ENCODE measurements at places on chromosomes 16 and 17.

DNA sequence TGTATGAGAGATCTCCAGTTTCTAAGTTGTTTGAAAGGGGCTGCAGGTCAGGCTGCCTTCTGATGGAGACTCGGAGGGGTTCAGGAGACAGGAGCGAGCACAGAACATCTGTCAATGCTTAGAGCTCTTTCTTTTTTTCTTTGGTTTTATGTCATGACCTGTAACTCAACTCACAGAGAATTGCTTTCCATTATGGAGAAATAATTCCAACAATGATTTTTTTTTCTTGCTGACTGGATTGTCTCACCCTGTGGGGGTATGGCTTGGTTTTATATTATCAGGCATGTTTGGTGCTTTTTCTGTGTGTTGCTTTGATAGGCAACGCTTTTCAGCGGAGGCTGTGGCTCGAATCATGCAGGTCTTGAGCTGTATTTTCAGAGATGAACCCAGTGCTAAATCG, 10.7 kb upstream of the KCNJ2 start:
- no peak for DNase-seq

DNA sequence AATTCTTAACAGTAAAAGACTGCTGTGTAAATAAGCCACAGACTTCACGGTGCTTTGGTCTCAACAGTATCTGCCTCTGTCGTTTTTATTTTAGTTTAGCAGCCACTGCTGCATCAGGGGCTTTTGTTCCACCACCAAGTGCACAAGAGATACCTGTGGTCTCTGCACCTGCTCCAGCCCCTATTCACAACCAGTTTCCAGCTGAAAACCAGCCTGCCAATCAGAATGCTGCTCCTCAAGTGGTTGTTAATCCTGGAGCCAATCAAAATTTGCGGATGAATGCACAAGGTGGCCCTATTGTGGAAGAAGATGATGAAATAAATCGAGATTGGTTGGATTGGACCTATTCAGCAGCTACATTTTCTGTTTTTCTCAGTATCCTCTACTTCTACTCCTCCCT, 7.9 kb downstream of the HERPUD1 start:
- DNase-seq, result no peak

DNA sequence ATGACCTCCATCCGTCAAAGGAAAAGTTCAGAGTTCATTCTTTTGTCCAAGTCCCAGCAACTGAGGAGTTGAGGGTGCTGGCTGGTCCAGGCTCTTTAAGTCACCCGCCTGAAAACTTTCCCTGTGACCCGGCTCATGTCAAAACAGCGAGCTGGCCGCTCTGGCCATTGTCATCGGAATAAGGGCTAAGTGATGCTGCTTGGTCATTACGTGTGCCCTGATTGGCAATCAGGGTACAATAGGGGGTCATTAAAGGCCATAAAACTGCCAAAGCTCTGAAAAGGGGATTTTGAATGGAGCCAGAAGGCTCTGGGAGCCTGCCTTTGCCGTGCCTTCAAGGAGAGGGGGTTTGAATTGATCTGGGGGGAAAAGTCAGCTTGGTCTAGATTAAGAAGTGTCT, 88.5 kb upstream of the IRX3 start:
- no peak for DNase-seq

DNA sequence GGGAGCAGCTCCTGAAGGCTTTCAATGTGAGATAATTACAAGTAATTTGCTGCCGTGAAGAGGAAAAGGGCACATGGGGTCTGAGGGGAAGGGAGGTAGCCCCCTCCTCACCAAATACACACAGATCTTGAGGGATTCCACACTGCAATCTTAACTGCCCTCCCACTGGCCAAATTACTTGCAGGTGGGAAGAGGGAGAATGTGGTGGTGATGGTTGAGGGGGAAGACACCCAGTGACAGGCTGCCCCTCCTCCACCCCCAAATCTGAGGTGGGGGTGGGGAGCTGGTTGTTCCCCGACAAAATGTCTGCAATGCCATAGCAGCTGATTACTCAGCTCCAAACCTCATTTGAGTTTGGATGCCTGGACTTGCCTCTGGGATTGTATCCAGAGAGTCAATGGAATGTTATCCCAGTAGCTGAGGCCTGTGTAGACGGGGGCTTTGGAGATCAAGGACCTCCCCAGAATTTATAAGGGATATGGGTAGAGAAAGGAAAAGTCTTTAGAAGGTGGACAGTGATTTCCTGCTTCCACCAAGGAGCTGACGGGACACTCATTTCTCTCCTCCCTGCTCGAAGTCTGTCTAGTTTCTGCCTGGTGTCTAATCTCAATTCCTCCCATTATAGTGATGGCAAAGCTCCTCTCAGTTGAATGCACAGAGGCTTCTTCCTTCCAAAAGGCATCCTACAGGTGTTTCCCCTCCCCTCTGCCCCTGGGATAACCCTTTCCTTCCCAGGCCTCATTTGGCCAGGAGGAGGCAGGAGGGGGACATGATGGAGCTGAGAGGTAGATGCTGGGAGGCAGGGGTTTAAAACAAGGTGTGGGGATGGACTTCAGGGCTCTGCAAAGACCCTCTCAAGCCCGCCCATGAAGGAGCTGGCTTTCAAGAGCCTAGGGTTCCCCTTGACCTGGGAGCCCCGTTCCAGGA, 8.7 kb downstream of the DLX4 start:
- DNase-seq, result no peak

DNA sequence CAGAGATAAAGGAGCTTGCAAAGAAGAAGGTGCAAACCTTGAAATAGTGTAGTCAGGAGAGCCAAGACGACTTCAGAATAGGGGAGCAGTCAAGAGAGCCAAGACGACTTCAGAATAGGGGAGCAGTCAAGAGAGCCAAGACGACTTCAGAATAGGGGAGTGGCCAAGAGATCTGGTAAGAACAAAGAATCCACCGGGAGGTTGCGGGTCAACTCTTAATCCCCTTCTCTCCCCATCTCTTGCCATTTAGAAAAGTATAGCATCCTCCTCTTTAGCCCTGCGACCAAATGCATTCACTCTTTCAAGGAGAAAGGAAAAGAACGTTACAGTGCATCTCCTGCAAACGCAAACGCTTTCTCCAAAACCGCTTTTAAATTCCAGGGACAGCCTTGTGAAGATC, 713 bp downstream of the KNOP1 start:
- no peak for DNase-seq

GRCh38 chr16:49754495-49755312, 101.2 kb downstream of the ZNF423 start:
- DNase-seq, result no peak

- DNase-seq, result no peak
Observed at GRCh38 chr17:8948462-8948861, 17.0 kb downstream of the PIK3R5 start.

DNA sequence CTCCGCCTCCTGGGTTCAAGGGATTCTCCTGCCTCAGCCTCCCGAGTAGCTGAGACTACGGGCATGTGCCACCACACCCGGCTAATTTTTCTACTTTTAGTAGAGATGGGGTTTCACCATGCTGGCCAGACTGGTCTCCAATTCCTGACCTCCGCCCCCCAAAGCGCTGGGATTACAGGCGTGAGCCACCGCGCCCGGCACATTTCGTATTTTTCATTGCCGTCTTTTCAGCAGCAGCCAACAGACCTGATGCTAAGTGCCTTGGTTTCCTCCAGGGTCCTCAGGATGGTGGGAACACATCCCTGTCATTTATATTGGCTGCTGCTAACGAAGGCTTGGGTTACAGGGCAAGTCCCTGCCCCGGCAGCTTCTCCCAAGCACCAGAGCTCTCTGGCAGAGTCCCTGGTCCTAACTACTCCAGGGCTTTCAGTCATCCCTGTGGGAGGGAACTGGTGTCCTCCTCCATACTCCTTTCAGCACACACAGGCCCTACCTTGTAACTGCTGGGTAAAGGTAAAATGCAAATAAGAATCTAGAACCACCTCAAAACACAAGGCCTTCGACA, 1.5 kb upstream of the RNF157 start:
- no peak for DNase-seq

DNA sequence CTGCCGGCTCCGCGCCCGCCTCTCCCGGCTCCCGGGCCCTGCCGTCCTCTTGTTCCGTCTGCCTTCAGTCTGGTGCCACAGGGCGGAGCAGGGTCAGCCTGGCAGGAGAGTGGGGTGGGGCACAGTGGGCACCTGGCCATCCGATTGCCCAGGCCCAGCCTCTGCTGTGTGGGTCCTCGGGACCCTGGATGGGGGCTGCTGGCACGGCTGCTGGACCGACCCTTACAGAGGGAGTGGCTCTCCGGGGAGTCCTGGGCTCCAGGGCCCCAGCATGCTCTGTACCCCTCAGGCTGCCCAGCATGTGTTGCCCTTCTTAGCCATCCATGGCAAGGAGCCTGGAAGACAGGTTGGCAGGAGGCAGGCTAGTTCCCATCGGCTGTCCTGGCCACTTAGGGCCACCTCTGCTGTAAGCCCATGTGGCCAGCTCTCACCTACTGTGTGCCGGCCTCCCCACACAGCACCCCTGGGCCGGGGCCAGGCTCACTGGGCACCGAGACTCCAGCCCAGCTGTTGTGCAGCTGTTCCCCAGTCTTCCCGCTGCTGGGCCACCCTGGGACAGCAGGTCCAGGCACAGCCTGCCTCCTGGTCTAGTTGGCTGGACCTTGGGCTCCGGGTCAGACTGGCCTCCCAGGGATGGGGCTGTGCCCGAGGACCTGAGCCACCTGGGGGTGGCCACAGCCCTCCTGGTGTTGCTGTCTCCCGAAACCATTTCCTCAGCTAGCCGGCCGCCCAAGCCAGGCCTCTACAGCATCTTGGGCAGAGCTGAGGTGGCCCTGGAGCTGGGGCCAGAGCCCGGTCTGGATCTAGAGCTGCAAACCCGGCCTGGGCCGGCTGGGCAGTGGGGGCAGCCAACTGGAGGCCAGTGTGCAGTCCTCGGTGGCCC, 24.9 kb downstream of the BAHCC1 start:
- DNase-seq, result no peak

DNA sequence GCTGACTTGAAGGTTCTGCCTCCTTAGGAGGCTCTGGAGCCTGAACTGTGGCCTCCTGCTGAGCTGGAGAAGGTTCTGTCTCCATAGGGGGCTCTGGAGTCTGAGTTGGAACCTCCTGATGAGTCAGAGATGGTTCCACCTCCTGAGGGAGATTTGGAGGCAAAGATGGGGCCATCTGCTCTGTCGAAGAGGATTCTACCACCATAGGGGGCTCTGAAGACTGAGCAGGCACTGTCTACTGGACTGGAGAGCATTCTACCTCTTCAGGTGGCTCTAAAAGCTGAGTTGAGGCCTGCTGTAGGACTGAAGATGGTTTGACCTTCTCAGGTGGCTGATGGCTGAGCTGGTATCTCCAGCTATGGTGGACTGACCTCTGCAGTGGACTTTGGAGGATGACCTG, 16.2 kb downstream of the RDM1 start:
- DNase-seq, result no peak

- DNase-seq, result no peak
Observed at GRCh38 chr17:57601143-57601735, 143.9 kb downstream of the CCDC182 start.

DNA sequence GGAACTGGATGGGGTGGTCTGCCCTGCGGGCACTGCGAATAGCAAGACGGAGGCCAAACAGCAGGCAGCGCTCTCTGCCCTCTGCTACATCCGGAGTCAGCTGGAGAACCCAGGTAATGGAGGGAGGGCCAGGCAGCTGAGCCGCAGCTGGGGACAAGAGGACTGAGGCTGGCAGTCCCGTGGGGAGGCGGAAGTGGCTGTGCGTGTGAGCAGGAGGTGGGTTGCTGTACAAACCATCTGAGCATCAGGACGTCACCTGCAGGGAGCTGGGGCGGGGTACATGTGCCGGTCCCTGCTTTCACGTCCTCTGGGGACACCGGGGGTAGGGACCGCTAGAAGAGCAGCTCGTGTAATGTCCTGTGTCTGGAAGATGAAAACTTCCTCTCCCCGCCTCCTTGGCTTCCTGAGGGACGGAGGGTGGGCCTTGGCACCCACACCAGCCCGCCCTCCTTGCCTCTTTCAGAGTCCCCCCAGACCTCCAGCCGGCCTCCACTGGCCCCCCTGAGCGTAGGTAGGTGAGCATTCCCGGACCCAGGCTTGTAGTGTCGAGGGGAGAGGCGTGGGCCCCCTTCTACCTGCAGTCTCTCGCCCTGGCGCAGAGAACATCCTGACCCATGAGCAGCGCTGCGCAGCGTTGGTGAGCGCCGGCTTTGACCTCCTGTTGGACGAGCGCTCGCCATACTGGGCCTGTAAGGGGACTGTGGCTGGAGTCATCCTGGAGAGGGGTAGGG, 3.7 kb downstream of the ADAD2 start:
- DNase-seq, result no peak

DNA sequence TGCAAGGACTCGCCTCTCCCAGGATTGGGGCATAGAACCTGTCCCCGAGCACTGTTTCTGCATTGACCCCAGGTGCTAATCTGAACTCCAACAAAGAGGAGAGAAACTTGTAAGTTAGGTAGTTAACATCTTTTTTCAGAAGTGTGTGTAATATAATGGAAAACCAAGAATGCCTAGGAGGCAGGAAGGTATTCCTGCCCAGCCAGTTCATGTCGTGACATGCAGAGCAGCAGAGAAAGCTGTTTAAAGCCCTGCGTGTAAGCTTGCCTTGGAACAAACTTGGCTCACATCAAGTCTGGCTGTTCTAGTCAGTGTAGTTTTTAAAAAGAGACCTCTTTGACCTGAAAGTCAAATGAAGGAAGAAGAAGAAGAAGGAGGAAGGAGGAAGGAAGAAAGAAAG, 2.1 kb upstream of the GNA13 start:
- DNase-seq, result no peak

DNA sequence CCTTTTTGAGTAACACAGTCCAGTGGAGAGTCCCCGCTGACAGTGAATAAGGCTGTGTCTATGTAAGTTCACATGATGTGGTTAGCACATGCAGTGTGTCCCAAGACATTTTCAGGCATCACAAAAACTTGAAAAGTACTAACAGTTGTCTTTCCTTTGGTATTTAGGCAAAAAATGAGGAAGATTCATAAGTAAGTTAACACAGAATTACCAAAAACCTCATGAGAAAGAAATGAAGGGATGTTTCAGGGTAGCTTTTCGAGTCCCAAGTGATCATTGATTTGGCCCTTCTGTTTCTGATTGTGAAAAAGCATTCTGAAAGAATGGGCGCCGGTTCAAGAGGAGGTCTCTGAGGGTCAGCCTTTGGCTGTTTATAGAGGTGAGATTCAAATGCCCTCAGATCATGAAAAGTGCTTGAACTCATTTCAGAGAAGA, 529 bp upstream of the ASPA start:
- DNase-seq, result peak; percentile 82

Data from hypothalamus (tissue), 51 donors.